ENCODE measurements at places on chromosomes 3 and 15.

- no peak for DNase-seq
Measured at GRCh38 chr15:58311556-58311955, 120.2 kb upstream of the LIPC start.

DNA sequence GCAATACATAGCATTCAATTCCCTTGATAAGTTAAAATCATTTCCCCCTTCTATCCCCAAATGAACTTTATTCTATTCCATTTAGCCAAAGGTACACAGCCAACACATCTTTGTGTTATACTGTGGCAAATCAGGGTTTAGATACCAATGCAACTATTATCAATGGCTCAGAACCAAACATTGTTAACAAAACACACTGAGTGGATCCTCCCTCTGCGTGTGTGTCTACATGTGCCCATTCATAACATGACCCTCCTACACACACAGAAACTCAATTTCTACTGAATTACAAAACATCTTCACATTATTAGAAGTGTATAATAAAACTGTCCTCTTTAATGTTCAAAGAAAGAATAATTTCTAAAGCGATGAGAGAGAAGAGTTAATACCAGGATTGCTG lies 1.3 kb downstream of the TTBK2 start:
- DNase-seq: no peak

DNA sequence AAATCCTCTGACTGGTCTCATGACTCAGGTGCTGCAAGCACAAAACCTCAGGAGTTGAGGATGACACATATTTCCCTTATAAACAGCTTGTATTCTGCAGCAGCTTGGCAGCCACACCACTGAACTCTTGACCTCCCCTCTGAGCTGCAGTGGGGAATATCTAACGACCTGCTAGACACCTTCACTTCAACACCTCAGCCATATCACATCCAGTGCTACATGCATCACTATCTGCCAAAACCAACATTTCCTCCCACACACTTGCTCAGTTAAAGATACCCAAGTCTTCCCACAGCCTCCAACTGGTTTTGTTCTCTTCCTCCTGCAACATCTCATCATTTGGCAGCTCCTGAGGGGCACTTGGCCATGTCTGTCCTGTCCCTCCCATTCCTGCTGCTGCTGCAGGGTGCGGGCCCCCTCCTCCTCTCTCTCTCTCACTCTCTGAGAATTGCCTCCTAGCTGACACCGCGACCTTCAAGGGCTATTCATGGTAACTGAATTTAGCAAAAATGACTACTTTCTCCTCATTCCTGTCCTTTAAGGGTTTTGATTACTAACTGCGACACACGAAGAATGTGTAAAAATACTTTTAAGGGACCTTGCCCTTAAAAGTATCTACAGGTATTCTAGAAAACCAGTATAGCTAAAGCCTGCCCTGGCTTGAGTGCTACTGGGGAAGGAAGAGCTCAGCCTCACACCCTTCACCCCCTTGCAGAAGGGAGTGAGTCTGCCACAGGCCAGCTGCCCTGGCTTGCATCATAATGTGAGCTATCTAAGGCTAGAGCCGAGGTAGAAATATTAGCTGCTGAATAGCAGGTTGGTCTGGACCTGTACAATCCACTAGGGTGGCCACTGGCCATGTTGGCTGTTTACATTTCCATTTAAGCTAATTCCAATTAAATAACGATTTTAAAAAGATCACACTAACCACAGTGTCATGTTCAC lies 5.0 kb upstream of the CCR9 start:
- no peak for DNase-seq

- DNase-seq: no peak
Measured at GRCh38 chr3:32818229-32818969, 602 bp downstream of the TRIM71 start.

- no peak for DNase-seq
Measured at GRCh38 chr15:24957691-24958090, 2.9 kb downstream of the SNRPN start.

- no peak for DNase-seq
Measured at GRCh38 chr3:73827204-73827603, 202.5 kb upstream of the PDZRN3 start.

- DNase-seq: no peak
Measured at GRCh38 chr3:33799202-33799551, 747 bp downstream of the PDCD6IP start.

DNA sequence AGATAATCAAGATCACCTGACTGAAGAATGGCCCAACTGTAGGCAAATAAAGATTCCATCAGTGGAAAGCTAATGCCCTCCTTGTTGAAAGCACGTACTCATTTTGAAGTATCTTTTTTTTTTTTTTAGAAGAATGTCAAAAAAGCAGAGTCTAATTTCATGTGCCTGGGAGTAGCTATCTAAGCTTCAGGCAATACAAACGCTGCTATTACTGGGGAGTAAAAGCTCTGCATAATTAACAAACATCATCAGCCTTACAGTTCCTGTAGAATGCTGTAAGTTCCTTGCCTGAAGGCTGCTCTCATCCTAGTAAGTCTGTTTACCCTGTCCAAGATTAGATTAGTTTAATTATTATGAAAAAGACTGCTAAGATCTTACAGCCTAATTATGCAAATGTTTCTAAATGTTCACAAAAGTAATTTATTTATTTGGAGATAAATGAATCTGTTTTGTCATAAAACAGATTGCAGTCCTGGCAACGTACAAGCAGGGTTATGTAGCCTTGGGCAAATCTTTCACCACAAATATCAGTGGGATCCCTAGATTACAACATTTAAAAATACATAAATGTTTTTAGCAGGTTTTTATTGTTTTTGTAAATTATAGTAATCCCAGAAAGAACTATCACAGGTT lies 451.3 kb upstream of the AGTR1 start:
- DNase-seq: no peak

DNA sequence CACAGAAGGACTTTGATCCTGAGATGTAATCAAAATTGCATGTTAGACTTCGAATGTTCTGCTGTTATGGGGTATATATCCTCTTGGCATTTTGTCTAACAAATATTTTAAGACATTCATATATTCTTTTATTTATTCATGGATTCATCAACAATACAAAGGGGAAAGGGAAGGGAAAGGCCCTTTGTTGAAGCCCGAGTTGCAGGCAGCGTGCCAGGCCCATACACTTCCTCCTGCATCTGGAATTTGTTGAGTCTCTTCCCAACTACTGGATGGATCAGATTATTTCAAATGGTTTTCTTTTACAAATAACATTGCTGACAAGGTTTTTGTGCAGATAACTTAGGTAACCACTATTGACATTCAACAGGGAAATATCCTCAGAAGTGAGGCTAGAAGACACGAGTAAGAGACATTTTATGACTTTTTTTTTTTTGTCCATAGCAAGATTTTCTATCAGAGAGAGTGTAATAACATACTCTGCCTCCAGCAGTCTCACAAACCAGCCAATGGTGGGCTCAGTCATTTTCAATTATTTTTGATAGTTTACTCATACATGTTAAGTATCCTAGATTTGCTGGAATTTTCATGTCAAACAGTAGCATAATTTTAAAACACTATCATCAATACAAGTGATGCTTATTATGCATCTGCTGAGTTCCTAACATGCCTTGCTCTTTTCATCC lies 94.3 kb downstream of the RPL39L start:
- no peak for DNase-seq

DNA sequence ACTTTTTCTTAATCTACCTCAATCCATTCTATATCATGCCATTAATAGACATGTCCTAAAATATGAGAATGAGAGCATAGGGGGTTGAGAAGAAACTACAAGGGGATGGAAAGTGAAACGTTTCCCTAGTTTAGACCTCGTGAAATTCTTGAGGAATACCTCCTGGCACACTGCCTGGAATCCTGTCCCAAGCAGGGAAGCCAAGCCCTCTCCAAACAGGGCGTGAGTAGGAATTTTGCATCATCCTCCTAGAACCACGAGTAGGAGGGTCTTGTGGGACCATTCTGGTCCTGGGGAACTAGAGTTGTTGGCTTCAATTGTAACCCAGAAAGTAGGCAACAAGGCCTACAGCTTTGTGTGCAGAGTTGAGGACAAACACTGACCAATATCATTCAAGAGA lies 19.6 kb upstream of the C3orf80 start:
- no peak for DNase-seq

DNA sequence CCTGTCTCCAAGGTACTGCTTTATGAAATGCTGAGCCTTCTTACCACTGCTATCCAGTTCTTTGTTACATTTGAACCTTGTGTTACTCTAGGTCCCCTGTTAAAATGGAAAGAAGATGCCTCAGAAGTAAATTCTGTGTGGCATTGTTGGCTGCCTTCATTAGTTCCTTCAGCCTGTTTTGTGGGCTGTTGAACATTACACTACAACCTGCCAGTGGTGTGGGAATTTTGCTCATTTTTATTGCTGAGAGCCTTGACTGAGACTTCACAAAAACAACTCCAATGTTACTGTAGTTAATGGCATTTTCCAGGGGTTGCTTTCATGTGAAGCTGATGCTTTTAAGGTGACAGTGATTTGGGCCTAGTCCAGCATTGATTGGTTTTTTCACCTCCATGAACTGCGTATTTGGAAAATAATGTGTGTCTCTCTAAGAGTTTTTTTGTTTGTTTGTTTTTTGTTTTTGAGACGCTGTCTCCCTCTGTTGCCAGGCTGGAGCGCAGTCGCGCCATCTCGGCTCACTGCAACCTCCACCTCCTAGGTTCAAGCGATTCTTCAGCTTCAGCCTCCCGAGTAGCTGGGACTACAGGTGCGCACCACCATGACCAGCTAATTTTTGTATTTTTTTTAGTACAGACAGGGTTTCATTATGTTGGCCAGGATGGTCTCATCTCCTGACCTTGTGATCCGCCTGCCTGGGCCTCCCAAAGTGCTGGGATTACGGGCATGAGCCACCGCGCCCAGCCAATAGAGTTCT lies 4.3 kb downstream of the MAPK6 start:
- DNase-seq: no peak

DNA sequence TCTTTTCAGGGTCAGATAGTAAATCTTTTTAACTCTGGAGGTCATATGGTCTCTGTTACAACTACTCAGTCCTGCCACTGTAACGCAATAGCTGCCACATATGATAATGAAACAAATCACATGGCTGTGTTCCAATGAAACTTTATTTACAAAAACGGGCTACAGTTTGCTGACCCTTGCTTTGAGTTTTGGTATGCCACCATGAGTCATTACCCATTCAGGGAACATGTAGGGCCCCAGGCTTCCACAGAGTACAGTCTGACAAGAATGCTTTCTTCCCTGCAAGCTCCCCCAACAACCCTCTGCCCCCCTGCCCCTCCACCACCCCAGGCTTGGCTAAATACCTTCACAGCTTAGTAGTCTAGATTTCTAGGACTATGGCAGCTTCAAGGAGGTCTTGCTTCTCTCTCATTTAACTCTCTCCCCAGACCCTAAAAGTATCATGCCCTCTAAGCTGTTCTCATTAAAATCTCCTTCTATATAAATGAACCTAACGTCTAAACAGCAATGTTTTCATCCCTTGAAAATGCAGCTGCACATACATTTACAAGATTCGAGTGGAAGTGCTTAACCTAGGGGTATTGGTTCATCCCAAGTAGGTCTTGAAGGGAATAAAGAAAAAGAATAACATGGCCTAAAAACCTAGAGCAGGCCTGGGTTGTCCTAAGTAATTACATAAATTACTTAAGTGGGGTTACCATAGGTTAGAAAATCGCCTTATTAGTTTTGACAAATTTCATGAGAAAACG lies 117.8 kb upstream of the PRICKLE2 start:
- DNase-seq: no peak

GRCh38 chr3:156602424-156602823 lies 47.5 kb upstream of the SSR3 start:
- no peak for DNase-seq

GRCh38 chr3:70086336-70086735 lies 86.8 kb downstream of the SAMMSON start:
- DNase-seq: no peak

DNA sequence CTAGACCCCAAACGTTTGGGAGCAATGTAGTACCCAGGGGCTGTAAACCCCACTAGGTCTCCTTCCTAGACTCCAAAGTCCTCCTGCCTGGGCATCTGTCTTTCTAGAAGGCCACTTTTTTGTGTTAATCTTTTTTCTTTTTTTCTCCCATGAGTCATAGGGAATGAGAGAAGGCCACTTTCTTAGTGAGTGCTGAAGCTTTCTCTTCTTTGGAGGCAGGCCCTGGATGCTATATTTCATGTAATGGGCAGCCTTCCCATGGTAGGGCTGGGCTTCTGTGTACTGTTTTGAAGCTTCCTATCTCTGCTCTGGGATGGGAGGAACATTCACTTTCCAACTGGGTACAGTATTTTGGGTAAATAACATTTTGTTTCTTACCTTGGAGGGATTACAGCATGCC lies 15.2 kb upstream of the RTP2 start:
- DNase-seq: no peak

- no peak for DNase-seq
Measured at GRCh38 chr15:93063262-93063671, 25.7 kb downstream of the RGMA start.

GRCh38 chr3:63864008-63864964 lies 619 bp downstream of the ATXN7 start:
- no peak for DNase-seq

DNA sequence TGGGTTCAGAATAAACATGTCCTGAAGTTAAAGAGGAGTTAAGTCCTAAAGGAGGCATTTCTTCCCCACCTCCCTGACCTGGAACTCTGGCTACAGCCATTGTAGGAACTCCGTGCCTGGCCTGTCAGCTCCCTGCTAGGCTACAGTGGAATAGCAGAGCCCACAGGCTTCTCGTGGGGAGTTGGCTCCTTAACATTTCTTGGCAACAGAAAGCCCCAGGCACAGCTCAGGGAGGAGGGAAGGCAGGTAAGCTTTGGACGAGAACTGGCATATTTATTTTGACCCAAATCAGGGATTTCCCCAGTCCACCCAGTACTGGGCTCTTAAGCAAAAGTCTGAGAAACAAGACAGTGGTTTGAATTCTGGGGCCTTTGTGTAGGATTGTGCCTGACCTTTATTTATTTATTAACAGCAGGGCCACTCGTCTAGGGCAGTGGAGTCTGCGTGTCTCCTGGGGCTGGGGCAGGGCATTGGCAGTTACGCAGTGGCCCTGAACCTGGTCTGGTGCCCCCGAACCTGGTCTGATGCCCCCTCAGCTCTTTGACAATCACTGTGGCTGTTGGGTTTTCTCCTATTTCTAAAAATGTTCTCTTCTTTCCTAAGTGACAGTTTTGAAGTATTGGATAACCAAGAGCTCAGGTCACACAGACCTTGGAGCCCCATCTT lies 7.9 kb upstream of the ISG20 start:
- no peak for DNase-seq

DNA sequence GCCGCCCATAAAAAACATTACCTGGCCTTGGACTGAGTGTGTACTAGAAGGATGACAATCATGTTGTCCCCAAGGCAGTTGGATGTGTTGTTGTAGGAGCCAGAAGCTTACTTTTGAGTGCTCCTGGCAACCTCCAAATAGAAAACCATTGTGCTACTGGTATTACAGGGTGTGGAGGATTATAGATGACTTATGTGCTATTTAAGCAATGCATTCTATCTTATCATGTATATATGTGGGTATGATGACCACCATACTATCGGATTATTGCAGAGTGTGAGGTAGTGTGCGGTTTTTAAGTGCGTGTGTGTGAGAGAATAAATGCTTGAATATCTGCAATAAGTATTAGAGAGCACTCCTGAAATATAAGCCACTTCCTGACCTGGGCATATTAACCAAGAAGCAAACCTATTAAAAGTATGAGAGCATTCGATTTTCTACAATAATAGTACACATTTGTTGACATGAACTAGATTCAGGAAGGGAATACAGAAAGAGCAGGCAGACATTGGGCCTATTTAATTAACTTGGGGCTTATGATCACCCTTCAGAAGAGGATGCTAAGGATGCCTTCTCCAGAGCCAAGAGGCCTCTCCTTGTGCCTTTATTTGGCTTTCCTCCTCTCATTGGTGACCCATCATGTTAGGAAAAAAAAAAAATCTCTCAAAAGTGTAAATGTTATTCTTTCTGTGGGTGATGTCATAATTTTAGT lies 11.7 kb upstream of the MBNL1 start:
- no peak for DNase-seq

- DNase-seq: no peak
Measured at GRCh38 chr3:44996556-44996969, 20.5 kb downstream of the EXOSC7 start.

Data from SK-N-DZ (cell line).